Bronchial epithelial cell (primary cell): ENCODE measurements at places on chromosomes 16 and 17. TPM values are rescaled to one million over a fixed set of nuclear protein-coding genes. Genes with fewer than 3 reads are reported as not detected.

KLHL11 gene
- 31.0 and 33.2 TPM in 2 replicates for total RNA-seq

KRTAP3-2 gene
- total RNA-seq: not detected in 2 replicates

DNA sequence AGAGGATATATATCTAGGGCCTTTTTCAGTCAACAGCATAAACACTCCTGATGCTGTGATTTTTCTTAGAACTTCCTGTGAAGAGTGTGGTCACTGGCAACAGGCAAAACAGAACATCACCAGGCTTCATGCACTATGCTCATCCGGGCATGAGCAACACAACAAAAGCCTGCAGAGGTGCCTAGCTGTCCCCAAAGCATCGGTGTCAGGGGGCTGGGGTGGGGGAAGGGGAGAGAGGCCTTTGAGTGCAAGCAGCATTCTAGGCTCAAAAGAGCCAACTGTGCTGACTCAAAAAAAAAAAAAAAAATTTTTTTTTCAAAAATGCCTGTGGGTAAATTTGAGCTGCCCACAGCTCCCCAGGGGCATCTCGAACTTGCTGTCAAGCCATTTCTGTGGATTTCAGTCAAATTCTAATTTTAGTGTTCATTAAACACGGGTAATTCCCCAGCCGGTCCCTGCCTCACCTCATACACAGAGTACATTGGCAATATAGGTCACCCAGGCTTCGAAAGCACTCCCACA is 194.6 kb upstream of the DYNLRB2 start:
- DNase-seq: no peak

DNA sequence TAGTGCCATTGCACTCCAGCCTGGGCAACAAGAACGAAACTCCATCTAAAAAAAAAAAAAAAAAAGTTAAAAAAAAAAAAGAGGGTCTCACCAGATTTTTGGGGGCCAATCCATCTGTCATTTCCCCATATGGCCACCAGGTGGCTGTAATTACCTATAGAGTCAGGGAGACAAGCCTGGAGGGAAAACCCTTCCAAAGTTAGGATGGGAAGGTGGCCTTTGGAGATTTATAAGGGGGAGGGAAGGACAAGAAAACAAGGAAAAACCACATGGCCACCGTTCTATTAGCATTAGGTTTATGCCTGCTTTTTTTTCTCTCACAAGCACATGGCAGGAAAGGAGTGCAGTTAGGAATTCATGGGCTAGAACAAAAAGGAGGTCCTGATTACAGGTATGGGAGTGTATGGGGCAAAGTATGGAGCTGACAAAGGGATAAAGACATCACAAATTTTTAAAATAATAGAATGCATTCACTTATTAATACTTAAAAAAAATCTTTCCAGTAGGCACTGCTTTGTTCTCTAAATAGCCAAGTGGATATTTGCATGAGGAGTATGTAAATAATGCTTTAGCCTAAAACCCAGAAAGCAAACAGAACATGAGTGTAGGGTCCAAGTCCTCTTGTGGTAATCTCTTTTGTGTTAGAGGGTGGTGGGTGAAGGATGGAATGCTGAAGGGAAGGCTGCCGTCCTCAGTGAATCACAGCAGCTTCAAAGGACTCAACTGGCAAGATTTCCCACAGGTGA is 5.1 kb downstream of the CYB5D1 start:
- peak; percentile 42 for DNase-seq

DNA sequence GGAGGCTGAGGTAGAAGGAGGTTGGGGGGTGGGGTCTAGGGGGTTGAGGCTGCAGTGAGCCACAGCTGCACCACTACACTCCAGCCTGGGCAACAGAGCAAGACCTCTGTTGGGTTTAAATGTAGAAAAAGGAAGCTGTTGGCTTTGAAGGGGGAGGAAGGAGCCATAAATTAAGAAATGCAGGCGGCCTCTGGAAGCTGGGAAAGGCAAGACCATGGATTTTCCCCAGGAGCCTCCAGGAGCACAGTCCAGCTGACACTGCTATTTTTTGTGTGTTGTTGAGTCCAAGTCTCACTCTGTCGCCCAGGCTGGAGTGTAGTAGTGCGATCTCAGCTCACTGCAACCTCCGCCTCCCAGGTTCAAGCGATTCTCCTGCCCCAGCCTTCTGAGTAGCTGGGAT is 15.9 kb downstream of the LITAF start:
- DNase-seq: no peak

DNA sequence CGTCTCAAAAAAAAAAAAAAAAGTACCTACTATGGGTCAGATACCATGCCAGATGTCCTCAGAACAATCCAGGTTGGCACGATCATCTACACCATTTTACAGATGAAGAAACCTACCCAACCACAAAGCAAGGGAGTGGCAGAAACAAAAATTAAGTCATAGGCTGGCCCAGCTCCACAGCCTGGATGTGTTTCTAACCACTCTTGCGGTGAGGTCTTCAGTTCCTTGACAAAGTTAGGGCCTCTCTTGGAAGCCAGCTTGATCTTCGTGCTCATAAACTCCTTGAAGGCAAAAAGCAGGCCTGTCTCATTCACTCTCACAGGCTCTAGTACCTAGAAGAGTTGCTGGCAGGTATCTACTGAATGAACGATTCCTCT is 6.2 kb downstream of the GGA2 start:
- peak; percentile 78 for DNase-seq

GRCh38 chr17:28846231-28846630 is 3.6 kb upstream of the FAM222B start:
- DNase-seq: peak; percentile 44

GRCh38 chr16:48734220-48734619 is 124.2 kb upstream of the N4BP1 start:
- DNase-seq: no peak

GRCh38 chr17:56979091-56979480 is 1.2 kb downstream of the SCPEP1 start:
- DNase-seq: peak; percentile 10

DNA sequence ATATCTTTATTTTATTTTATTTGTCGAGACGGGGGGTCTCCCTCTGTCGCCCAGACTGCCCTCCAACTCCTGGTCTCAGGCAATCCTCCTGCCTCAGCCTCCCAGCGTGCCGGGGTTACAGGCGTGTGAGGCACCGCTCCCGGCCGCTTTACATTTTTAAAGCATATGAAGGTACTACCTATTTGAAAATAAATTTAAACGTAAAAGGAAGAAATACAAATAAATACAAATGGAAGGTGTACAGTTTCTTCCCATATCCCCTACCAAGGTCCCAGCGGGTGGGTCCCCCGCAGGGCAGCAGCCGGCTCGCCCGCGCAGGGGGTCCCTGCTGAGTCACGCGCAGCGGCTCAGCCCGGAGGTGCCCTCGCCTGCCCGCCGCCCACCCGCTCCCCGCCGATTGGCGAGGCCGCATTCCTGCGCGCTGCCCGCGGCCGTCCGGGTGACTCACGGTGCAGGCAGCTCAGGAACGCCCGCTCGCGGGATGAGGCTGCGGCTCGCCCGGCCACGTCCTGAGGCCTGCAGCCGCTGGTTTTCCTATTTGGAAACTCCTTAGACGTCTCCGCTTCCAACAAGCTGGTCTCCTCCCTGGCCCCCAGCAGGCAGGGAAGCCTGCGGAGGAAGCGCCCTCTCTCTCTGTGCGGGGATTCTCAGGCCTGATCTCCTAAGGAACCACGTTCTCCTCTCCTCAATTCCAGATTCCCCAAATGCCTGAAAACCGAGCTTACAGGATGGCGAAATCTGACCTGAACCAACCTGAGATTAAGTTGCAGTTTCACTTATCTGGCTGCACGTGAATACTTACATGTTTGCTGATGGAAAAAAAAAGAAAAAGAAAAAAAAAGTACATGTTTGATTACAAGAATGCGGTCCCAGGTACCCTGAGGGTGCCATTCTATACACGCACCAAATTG is 54.8 kb upstream of the MAP3K14 start:
- peak; percentile 89 for DNase-seq
